CD4-positive, alpha-beta T cell treated with Interleukin-4 for 1 hour (primary cell): ENCODE measurements at places on chromosomes 6 and 20.

DNA sequence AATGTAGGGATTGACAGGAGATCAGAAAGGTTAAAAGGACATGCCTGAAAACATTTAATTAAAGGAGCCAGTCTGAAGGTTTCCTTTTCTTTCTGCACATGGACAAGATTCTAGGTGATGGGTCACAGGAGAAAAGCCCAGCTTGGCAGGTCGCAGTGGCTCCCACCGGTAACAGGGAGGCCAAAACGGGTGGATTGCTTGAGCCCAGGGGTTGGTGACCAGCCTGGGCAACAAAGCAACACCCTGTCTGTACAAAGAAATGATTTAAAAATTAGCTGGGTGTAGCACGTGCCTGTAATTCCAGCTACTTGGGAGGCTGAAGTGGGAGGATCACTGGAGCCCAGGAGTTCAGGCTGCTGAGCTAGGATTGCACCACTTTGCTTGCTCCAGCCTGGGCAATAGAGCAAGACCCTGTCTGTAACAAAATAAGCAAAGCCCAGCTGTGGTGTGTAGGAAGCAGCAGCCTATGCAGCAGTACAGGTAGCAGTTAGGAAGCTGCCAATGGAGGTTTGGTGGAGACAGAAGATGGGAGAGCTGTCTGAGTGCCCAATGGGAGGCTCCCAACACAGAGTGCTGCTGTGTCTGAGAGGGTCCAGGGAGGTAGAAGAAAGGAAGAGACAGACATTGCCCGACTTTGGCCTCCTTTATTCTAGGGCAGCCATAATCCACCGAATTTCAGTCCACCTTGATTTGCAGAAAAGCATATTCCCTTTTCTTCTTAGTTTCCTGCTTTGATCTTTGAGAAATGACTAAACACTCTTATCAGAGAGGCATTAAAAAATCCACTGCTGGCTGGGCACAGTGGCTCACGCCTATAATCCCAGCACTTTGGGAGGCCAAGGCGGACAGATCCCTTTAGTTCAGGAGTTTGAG is 7.1 kb upstream of the AP5S1 start:
- no peak for DNase-seq

DNA sequence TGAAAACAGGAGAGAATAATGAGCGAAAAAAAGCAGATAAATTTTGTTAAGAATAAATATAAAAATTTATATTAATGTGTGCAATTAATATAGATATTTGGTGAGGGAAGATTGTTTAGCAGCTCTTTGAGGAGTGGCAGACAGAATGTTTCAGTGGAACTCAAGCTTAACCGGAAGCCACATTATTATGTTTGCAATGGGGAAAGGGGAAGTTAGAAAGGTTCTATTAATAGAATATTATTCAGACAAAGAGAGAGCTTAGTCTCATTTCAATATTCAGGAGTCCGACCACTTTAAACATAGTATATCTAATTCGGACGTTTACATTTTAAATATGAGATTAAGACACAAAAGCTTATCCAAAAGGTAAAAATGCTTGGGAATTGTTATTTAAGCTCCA is 81.6 kb upstream of the KHDRBS2 start:
- DNase-seq = no peak

DNA sequence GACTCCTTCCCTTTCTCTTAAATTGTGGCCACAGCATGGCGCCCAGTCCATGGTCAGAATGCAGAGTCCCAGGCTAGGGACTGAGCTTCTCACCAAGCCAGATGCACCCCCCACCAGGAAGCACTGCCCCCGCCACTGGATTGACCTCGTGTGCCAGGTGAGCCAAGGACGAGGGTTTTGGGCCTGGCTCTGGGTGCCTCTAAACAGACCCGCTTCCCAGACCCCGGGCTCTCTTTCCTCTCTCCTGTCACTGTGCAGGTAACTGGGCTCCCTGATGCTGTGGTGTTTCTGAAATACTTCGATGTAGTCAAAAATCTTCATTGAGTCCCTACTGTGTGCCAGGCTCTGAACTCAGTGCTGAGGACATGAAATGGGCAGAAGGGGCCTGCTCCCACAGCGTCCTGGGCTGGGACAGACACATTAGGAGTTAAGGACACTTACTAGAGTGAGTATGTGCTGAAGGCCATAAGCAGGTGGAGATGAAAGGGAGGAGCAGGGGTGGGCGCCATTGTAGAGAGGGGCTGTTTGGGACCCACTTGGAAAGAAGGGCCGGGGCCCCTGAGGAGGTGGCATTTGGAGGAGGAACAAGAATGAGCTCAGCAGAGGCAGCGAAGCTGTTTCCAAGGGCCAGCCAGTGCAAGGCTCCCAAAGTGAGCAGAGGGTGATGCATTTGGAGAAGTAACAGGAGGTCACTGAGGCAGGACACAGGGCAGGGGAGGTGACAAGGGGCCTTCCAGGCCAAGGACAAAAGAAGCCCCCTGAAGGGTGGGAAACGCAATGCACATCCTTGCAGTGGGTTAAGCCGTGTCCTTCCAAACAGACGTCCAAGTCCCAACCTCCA is 217.1 kb downstream of the ANKRD60 start:
- no peak for DNase-seq

- no peak for DNase-seq
These were observed 18.8 kb downstream of the KCNK5 start for GRCh38 chr6:39210450-39210849.

DNA sequence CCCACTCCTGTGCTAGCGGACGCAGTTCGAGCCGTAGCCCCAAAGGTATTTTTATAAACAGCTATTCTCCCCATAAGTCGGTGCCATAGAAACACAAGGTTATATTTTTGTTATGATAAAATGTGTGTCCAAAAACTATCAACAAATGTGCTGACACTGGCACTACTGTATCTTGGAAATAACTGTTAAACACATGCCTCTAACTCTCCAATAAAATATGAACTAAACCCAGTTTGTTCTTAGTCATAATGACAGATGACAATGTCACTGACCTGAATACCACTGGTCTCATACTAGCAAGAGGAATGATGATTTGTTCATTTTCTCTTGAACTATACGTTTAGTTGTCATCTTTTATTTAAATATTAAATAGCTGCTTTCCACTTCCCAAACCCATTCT is 51.4 kb upstream of the NUP153 start:
- no peak for DNase-seq

GRCh38 chr20:24663496-24663895 is 194.1 kb downstream of the SYNDIG1 start:
- no peak for DNase-seq

GRCh38 chr6:162198076-162198475 is 529.5 kb downstream of the PRKN start:
- no peak for DNase-seq

DNA sequence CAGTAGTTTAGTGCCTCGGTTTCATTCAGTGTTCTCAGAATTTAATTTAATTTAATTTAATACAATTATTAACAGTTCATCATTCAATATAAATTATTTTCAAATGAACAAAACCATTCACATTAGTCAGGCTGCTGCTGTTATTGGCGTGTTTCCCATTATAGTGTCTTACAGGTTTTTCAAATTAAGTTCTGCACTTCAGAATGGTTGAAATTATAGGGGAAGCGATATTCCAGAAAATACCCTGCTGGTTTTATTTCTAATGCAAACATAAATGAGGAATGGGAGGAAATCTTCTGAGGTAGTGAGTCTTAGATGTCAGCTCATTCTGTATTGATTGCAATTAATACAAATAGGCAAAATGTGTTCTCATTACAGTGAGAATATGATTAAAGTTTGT is 37.6 kb downstream of the OPN5 start:
- DNase-seq = no peak

DNA sequence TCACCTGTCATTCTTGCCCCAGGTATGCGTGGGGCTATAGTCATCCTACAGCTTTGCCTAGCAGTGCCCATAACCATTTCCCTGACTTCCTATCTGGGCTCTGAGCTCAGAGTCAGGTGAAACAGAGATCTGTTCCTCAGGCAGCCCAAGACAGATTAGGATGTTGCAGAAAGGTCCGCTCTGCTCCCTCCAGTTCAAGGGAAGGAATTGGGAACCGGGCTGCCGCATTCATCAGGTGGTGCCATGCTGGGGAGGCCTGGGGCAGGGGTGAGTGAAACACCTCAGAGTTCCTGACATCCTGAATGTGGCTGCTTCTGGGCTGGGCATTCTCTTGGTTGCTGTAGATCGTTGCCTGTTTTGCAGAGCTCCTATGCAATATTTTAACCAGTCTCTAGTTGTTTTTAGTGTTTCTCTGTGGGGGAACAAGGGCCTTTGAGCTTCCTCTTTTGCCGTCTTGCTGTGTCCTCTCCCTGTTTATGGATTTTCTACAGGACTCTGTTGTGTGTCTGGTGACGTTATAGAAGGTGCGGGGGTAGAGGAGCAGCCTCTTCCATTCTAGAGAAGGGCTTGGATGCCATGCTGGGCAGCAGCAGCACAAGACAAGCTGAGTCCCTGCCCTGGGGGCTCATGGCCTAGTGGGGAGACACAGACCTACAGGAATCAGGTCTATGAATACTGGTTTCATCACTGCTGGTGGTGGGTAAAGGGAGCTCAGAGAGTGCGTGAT is 9.2 kb downstream of the ENTPD6 start:
- no peak for DNase-seq

DNA sequence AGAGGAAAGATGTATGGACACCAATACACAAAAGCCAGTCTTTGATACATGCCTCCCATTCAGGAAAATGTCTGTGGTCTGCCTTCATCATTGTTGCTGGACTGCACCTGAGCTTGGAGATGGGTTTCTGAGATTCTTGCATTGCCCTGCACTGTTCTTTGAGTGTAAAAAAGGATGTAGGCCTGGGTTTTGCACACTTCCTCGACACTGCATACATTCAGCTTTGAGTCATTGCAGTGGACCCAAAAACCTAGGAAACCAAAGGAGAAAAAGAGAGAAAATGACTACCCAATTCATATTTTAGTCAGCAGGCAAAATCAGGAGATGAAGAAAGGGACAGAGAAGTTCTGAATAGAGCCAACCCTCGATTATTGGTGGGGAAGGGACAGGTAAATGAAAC is 9.0 kb downstream of the TOMM6 start:
- no peak for DNase-seq

- DNase-seq = no peak
These were observed 2.1 kb upstream of the ZBTB12 start for GRCh38 chr6:31903957-31904356.

DNA sequence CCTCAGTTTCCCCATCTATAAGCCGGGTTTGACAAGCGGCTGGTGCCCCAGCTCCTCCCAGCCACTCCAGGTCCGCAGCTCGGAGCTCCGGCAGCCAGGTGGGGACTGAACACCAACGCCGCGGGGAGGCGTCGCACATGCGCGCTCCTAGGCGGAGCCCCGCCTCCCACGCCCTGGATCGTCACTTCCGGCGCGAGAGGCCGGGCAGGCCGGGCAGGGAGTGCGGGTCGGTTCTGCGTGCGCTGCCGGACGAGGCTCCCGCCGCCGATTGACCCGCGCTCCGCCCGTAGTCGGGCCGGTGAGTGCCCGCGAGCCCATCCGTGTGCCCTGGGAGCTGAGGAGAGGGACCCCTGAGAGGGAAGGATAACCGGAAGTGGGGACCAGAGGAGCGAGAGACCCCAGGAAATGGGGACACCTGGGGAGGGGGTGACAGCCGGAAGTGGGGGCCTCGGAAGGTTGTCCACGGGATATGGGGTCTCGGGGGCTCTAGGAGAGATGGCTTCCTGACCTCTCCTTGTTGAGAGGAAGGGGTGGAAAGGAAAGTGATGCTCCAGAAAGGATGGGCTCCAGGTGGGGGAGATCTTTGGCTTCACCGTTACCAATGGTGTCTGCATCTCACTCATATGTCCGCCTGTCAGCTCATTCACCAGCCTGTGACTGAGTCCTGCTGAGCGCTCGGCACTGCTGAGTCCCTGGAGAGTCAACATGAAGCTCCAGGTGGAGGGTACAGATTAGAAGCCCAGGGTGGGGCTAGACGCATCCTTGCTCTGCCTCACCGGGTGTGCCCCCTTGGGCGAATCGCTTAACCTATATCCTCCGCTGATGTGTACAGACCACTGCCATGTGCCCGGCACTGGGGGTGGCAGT is at the start of gene TTPAL:
TSS of gene TTPAL (plus strand) at position 181 of the 867 bp plus-strand sequence. CDS start 4,126 bp downstream, outside the sequence.
- peak; percentile 90 for DNase-seq

- no peak for DNase-seq
These were observed 963.3 kb upstream of the GJE1 start for GRCh38 chr6:141169419-141169818.

DNA sequence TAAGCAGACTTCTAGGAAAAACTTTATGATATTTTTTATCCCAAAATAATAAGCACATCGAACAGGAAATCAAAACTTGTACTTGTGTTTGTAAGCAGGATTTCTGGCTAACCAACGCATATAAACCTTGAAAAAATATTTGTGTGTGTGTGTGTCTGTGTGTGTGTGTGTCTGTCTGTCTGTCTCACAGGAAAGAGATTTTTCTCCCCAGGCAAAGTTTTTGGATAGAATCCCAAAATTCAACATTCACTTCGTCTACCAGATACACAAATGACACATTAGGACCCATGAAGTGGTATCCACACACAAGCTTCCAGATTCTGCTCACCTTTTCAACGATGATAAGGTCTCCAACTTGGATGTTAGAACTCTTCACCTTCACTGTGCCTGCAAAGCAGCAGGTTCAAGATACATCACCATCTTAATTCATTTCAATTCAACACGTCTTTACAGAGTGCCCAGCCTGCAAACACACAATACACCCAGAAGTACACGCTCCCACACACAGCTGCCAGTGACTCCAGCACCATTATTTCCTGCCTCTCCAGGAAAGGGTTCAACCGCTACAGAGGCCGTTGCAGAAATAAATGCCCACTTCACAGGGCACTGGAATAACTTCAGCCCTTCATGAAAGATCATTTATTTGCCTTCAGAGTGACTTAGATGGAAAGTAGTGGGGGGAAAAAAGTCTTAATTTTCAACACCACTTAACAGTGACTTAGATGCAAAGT is 70.9 kb downstream of the ATP9A start:
- no peak for DNase-seq
